ENCODE measurements at places on chromosomes 2 and 18. TPM values are rescaled to one million over a fixed set of nuclear protein-coding genes. Genes with fewer than 3 reads are reported as not detected.

- DNase-seq = no peak
Measured at GRCh38 chr2:134282629-134283400, 28.9 kb downstream of the MGAT5 start.

GRCh38 chr2:152559008-152559407 lies 158.3 kb downstream of the PRPF40A start:
- DNase-seq = no peak

GRCh38 chr2:181077128-181077709 lies 96.8 kb downstream of the UBE2E3 start:
- DNase-seq = peak; percentile 62

- no peak for DNase-seq
Measured at GRCh38 chr2:195902857-195903256, 165.8 kb downstream of the DNAH7 start.

DNA sequence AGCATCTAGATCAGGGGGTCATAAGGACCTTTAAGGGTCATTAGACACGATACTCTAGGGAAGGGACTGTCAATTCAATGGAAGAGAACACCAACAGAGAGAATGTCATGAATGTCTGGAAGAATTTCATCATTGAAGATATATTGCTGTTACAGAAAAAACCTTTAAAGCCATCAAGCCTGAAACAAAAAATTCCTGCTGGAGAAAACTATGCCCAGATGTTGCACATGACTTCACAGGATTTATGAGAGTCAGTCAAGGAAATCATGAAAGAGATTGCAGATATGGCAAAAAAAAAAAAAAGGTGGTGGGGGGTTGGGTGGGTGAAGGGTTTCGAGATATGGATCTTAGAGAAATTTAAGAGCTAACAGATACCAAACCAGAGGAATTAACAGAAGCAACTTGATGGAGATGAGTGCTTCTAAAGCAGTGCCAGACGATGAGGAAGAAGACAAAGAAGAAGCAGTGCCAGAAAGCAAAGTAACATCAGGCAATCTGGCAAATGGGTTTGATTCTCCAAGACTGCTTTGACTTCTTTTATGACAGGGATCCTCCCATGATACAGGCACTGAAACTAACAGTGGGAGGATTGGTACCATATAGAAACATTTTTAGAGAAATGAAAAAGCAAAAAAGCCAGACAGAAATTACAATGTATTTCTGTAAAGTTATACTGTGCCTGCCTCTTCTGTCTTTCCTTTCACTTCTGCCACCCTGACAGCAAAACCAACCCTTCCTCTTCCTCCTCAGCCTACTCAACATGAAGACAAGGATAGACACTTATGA lies 28.5 kb downstream of the MAP4K3 start:
- no peak for DNase-seq

DNA sequence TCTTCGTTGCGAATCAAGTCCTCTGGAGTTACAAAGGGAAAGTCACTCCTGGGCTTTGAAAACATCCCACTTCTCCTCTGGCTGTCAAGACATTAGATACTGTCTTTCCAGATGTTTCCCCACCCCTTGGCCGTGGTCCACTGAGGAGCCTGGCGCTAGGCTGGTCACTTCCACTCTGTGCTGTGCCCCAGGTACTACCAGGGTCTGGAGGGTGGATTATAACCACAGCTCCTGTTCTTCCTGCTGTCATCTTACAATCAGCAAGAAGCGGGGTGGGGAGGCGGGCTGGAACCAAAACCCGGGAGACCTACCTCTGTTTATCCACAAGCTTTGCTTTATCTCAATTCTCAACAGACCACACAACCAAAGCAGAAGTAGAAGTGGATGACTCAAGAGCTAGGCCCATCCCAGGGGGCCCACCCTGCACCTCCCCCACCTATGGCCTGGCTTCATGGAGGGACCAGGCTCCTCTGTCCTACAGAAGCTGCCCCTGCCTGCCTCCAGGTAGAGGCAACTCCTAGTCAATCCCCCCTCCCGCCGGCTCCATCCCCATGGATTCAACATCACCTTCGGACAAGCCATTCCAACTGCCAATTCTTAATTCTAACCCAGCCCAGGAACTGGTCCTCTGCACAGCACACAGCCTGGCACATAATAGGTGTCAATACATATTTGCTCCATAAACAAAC lies 17.8 kb downstream of the SMAD7 start:
- no peak for DNase-seq

DNA sequence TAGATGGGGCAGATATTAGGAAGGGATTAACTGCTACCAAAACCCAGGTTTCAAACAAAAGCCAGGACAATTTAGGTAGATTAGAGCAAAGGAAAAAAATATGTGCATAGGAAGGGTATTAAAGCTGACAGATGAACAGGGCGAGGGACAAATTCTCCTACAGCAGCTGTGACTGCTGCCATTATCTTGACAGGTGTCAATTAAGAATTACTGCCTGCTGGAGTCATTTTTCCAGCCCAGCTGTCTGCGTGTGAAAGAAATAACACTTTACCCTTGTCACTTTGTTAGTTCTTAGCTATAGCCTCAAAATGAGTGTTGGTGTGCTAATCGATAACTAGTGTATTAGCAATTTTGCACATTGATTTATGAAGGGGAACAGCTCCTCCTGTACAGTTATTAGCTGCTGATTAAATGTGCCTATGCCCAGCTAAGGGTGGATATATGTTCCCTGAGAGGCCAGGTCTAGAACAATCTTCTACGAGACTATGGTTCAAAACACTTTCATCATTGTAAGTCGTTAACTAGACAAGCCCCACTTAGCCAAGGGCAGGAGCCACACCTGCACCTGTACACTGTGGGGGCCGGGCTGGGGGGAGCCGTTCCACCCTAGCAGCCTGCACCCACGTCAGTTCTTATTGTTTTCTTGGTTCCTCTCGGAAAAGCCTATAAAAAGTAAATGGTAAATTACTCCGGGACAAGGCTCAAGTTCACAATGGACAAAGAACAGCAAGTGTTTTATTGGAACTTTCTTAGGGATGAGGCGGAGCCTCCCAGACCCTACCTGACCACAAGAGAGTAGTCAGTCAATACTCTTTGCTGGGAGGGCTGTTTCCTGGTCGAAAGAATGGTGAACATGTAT lies 7.7 kb downstream of the TSHZ1 start:
- DNase-seq = no peak

DNA sequence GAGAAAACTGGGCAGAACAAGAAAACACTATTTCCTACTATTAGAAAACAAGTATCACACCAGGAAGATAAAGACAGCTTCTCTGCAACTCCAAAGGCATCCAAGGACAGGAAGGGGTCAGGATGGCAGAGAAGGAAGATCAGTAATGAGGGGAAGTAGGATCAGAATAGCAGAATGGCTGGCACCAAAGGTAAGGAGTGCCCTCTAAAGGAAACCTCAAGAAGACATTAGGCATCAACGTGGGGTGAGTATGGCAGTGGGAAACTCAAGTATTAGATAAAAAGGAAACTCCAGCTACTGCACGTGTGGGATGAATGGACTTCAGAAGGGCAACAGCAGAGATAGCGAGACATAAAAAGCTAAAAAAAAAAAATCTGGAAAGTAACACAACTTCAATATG lies 25.9 kb downstream of the HDLBP start:
- no peak for DNase-seq

- DNase-seq = no peak
Measured at GRCh38 chr18:26630596-26630995, 82.2 kb upstream of the KCTD1 start.

- peak; percentile 82 for DNase-seq
Measured at GRCh38 chr2:68936427-68936826, 16.3 kb downstream of the GKN2 start.

The CHRNG gene
- not detected for total RNA-seq

The COLEC12 gene
- total RNA-seq = 2.3 TPM

The EIF4E2 gene
- 149 TPM for total RNA-seq

The SPDYA gene
- not detected for total RNA-seq

All from IMR-90 (cell line).